ENCODE measurements at places on chromosomes 13 and 19.

DNA sequence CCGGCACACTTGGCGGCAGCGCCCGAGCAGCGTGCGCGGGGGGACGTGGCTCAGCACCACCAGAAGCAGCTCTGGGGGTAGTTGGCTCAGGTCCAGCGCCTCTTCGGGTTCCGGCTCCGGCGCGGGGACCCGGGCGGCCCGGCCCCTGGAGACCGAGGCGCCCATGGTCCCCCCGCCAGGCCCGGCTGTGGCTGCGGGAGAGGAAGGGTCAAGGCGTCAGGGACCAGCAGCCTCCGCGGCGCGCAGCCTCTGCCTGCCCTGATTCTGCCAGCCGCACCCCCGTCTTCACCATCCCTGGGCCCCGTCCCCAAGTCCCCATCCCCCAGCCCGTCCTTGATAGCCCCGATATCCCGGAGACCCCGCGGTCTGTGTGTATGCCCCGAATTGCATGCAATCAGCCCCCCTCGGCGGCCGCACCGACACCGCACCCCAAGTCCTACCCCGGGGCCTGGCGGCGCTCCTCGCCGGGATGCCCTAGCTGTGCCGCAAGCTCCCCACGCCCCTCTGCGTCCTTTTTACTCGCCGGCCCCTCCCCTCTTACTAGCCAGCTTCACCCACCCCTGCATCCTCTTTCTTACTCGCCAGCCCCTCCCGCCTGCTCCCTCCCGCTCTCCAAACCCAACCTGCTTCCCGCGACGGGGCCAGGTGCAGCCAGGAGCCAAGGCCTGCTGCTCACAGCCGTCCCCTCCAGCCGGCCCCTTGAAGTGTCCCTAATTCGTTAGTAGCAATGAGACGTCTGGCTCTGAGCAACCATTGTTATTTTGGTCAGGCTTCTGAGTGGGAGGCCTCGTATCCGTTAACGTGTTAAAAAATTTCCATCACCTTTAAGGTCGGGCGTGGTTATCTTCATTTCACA, at the start of gene FBXO27:
Gene FBXO27, minus strand, starts transcription at position 487 of the 856 bp plus-strand sequence. Its CDS starts 322 bp downstream, at position 165.
- peaks cover 22% of the 10 kb centered on the region for H3K27me3 ChIP-seq
- no peaks in the 10 kb centered on the region for H3K36me3 ChIP-seq
- DNase-seq = peak; percentile 72
- H3K4me3 ChIP-seq = peak within 1 kb of the TSS; percentile 74

DNA sequence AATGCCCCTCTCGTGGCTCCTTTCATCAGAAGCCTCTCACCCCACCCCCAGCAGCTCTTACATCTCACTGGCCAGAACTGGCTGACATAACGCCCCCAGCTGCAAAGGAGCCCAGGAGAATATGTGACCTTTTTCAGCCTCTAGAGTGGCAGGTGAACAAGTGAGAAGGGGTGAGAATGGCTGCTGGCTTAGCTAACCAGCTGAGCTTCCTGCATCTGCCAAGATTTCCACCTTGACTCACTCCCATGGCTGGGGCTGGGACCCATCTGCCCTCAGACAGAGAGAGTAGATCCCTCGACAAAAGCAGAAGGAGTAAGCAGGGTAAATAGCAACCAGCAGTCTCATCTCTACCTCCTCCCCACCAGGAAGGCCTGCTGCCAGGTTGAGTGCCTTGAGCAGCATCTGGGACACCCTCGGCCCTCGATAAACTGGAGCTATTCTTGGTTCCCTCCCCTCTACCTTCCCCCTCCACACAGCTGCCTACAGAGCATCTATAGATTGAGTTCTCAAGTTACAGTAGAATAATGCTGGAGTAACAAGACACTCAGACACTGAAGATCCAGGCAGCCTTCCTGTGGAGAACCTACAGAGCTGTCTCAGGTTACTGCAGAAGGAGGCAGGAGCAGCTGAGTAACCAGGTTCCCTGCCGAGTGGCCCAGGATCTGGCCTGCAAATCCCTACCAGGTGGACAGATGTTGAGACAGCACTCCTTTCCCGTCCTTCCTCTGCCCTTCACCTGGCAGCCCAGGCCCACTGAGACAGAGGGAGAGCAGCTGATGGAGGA, 15.5 kb downstream of the KASH5 start:
- peak overlapping the region; percentile 92 for H3K27ac ChIP-seq
- no peaks in the 10 kb centered on the region for H3K27me3 ChIP-seq
- DNase-seq = peak; percentile 90
- H3K4me1 ChIP-seq = peaks cover 28% of the 10 kb centered on the region

DNA sequence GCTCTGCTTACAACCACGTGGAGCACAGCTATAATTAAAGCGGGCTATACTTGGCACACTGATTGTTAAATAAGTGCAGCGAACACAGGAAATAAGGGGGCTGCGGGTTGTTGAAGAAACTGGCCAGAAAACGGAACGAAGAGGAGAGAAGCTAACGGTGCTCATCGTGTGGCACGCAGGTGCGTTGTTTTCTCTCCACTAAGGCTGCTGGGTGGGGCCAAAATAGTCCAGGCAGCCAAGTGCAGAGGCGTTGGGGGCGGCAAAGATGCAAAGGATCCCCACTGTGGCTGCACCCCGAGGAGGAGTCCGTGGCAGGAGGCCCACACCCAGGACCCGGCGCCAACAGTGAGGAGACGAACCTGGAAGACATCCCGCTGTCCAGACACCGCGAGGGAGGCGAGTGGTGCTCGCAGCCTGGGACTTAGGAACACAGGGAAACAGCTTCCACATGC, 8.1 kb upstream of the ARL11 start:
- no peak overlapping the region for H3K4me3 ChIP-seq
- no peaks in the 10 kb centered on the region for H3K27me3 ChIP-seq
- H3K36me3 ChIP-seq = no peaks in the 10 kb centered on the region
- peaks cover 6% of the 10 kb centered on the region for H3K4me1 ChIP-seq
- DNase-seq = no peak

DNA sequence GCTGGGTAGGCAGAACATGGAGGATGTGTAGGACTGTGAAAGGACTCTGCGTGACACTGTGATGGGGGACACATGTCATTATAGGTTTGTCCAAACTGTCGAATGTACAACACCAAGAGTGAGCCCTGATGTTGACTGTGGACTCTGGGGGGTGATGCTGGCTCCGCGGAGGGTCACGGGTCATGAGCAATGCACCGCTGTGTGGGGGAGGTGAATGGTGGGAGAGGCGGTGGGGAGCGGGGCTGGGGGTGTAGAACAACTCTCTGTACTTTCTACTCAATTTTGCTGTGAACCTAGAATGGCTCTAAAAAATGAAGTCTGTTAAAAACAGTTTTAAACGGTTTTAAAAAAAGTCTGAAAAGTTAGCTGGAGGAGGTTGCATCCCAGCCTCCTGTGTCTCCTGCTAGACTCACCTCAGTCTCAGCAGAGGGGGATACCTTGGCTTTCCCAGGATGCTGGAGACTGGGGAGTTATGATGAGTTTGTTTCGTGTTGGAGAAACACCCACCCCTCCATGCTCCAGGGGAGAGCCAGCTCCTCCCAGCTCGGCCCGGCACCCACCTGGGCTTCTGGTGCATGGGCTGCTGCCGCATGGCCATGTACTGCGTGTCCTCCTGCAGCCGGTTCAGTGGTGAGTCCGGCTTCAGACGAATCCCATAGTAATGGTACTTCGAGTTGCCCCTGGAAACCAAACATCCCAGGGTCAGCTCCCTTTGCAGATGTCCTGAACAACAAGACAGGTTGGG, 34.7 kb upstream of the RANBP3 start:
- no peak for DNase-seq
- no peak overlapping the region for H3K27ac ChIP-seq
- no peaks in the 10 kb centered on the region for H3K4me1 ChIP-seq
- H3K36me3 ChIP-seq = no peaks in the 10 kb centered on the region

- H3K27me3 ChIP-seq = peaks cover 7% of the 10 kb centered on the region
- no peak overlapping the region for H3K27ac ChIP-seq
- peaks cover 8% of the 10 kb centered on the region for H3K4me1 ChIP-seq
- DNase-seq = peak; percentile 5
Observed at GRCh38 chr13:76991432-76991795, 467 bp upstream of the CLN5 start.

GRCh38 chr13:109792416-109793059, 6.2 kb upstream of the IRS2 start:
- H3K27ac ChIP-seq = no peak overlapping the region
- H3K4me1 ChIP-seq = peaks cover 8% of the 10 kb centered on the region
- no peaks in the 10 kb centered on the region for H3K36me3 ChIP-seq
- no peak for DNase-seq

DNA sequence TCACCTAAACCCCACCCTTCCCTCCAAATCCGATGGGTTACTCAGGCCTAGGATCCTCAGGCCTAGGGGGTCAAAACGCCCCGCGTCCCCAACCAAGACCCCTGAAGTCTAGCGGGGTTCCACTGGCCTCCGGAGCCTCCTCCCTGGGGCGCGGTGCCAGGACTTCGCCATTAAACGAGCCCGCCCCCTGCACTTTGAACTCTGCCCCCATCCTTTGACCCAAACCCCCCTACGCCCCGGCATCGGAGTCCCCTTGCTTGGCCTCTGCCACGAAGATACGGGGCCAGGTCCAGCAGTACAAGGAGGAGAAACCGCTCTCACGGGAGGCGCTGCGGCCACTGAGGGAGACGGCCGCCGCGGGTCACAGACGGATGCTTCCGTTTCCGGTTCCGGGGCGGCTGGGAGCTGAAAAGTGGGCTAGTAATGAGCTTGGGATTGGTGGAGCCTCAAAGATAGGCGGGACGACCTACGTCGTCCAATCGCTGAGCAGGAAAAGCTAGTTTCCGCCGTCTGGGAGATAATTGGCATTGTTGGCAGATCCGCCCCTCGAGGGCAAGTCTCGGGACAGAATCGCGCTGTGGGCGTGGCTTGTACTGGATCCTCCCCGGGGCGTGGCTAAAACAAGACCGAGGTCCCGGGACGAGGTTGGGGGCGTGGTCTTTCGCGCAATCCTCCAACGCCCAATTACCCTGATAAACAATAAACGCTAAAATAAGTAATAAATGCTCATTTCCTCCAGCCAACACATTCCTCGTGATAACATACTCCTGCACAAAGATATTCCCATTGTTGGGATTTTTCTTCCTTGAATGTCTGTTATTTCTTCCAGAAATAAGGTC, 5.7 kb upstream of the ZNF77 start:
- H3K27me3 ChIP-seq = no peaks in the 10 kb centered on the region
- peaks cover 6% of the 10 kb centered on the region for H3K4me1 ChIP-seq
- peak; percentile 99 for DNase-seq
- no peaks in the 10 kb centered on the region for H3K36me3 ChIP-seq
- peak overlapping the region; percentile 89 for H3K4me3 ChIP-seq

DNA sequence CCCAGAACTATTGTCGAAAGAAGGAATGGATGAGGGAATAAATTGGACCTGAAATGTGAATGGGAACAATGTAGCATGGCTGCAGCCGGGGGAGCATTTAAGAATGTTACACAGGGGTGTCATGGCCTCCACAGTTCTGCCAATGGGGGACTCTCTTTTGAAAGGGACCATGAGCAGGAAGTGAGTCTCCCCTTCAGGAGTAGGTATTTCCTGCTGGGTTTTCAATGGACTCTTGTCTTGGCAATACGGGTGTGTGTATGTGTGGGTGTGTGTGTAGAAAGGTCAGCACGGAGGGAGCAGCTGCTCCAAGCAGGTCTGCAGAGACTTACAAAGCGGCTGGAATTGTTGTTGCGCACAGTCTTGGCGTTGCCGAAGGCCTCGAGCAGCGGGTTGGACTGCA, 24.4 kb downstream of the MYO1F start:
- no peaks in the 10 kb centered on the region for H3K27me3 ChIP-seq
- H3K4me3 ChIP-seq = no peak overlapping the region
- H3K4me1 ChIP-seq = no peaks in the 10 kb centered on the region
- H3K27ac ChIP-seq = no peak overlapping the region
- peak; percentile 57 for DNase-seq
- no peaks in the 10 kb centered on the region for H3K36me3 ChIP-seq

- H3K4me3 ChIP-seq = no peak overlapping the region
- no peaks in the 10 kb centered on the region for H3K36me3 ChIP-seq
- no peaks in the 10 kb centered on the region for H3K4me1 ChIP-seq
- no peaks in the 10 kb centered on the region for H3K27me3 ChIP-seq
Observed at GRCh38 chr13:22287343-22287920, 616.6 kb downstream of the FGF9 start.

DNA sequence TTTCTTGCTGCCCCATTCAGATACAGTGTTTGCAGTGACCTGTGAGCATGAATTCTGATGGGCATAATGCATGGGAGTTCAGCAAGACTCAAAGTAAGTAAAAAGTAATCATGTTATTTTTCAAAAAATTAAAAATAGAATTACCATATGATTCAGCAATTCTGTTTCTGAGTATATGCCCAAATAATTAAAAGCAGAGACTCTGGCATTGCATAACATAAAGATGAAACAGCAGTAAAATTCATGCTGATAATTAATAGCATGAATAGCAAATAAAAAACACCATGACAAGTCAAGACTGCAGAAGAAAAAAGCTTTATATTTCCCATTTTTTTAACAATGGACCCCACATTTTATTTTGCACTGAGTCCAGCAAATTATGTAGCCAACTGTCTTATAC, 21.3 kb downstream of the RNF6 start:
- no peaks in the 10 kb centered on the region for H3K4me1 ChIP-seq
- no peaks in the 10 kb centered on the region for H3K27me3 ChIP-seq
- no peak overlapping the region for H3K4me3 ChIP-seq
- DNase-seq = no peak
- H3K27ac ChIP-seq = no peak overlapping the region

- no peaks in the 10 kb centered on the region for H3K36me3 ChIP-seq
- no peak overlapping the region for H3K4me3 ChIP-seq
- no peak overlapping the region for H3K27ac ChIP-seq
- no peaks in the 10 kb centered on the region for H3K4me1 ChIP-seq
- no peaks in the 10 kb centered on the region for H3K27me3 ChIP-seq
Observed at GRCh38 chr19:47651132-47651531, 42.2 kb downstream of the BICRA start.

DNA sequence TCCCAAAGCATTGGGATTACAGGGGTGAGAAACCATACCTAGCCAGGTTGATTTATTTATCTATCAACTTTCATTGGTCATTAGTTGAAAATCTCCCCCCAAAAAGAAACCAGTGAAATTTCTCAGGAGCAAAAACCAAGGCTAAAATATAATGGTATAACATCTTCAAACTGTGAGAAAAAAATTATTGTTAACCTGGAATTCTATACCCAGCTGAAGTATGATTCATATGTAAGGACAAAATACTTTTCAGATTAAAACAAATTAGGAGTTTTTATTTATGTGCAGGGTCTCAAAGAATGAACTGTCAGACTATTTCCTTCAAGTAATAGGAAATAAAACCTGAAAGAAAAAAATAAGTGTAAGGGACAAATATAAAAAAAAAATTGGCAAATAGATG, 1053.9 kb downstream of the UQCRFS1 start:
- no peaks in the 10 kb centered on the region for H3K36me3 ChIP-seq
- no peak for DNase-seq
- no peak overlapping the region for H3K27ac ChIP-seq
- no peaks in the 10 kb centered on the region for H3K27me3 ChIP-seq

Data from neural progenitor cell (in vitro differentiated cells).